ENCODE measurements at places on chromosomes 2 and 18.

GRCh38 chr2:176821350-176821749 lies 391.2 kb upstream of the HNRNPA3 start:
- DNase-seq: no peak

DNA sequence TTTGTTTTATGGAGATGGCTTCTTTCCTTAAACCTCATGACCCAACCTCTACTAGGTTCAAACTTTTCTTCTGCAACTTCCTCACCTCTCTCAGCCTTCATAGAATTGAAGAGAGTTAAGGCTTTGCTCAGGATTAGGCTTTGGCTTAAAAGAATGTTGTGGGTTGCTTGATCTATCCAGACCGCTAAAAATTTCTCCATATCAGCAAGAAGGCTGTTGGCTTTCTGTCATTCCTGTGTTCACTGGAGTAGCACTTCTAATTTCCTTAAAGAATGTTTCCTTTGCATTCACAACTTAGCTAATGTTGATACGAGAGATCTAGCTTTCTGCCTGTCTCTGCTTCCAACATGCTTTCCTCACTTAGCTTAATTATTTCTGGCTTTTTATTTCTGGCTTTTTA lies 58.1 kb upstream of the KYNU start:
- no peak for DNase-seq

- DNase-seq: peak; percentile 36
These were observed 88.4 kb downstream of the EHD3 start for GRCh38 chr2:31322371-31322770.

DNA sequence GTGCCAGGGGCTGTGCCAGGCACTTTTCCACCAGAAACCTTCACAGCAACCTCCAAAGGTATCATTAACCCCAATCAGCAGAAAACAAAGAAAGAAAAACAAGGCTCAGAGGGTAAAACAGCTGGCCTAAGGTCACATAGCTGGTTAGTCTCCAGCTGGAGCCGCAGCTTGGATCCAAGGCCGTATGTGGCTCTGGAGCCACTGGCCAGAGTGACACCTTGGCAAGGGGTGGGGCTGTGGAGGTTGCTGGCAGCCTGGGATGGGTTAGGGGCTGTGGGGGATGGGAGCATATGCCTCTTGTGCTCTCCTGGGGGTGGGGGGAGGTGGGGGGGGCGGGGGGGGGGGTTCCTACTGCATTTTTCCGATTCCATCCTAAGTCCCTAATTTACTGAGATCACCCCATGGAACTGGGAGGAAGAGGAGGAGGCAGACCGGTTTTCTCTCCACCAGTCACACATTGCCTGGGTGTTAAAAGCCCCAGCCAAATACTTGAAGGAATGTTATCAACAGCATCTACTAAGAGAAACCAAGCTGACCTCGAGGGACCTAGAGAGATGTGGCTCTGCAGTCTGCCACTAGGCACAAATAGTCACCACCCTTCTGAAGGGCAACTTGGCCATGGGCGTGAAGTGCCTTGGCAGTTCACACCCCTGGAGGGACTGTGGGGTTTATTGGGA lies 8.0 kb downstream of the HAAO start:
- DNase-seq: no peak

Measured in AG04450 (cell line).